ENCODE measurements at places on chromosomes 13 and 19.

DNA sequence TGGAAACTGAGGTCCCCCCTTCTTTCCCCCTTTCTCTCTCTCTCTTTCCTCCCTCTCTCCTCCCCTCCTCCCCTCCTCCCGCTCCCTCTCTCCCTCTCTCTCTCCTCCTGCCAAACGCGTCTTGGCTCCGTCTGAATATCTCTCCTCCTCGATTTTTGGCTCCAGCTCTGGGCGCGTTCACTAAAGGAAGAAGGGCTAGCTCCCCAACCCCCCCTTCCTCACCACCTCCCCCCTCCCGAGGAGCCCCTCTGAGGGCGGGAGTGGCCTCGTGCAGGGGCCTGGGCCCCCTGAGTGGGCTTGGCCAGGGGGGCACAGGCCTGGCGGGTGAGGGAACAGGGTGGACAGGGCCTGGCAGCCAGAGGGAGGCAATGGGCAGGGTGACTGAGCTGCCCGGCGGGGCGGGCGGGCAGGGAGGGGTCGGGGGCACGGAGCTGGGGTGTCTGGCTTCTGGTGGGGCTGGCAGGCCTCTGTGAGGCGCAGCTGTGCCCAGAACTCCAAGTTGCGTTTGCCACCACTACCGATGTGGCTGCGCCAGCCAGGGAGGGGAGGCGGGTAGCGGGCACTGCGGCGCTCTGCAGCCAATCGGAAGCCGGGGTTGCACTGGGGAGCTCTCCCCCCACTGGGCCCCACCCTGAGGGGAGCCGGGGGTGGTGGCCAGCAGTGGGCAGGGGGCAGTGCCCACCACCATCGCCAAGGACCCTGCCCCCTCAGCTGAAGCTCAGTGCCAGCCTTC, 7.1 kb downstream of the NFIX start:
- no peak for DNase-seq

DNA sequence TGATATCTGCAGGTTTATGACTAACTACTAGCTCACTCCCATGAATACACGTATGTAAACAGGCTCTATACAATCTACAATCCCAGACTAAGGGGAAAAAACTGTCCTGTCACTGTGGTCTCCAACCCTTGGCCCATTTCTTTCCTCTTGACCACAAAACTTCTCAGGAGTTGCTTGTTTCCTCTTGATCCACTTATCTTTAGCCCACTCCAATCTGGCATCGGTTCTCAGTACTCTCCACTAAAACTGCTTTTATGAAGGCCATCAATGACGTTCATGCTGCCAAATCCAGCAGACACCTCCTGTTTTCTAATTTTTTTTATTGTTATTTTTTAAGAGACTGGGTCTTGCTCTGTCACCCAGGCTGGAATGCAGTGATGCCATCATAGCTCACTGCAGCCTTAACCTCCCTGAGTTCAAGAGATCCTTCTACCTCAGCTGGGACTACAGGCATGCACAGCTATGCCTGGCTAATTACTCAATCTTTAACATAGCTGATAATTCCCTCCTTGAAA, 31.9 kb upstream of the USPL1 start:
- no peak for DNase-seq

GRCh38 chr13:80988391-80989151, 647.6 kb upstream of the SPRY2 start:
- no peak for DNase-seq

DNA sequence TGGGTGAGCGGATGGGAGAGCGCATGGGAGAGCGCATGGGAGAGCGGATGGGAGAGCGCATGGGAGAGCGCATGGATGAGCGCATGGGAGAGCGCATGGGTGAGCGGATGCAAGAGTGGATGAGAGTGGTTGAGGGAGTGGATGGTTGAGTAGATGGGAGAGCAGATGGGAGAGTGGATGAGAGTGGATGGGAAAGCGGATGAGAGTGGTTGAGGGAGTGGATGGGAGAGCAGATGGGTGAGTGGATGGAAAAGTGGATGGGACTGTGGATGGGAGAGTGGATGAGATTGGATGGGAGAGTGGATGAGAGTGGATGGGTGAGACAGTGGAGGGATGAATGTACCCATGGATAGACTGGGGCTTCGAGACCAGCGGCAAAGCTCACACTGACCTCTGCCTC, 8.6 kb upstream of the TEKTIP1 start:
- no peak for DNase-seq

GRCh38 chr19:35264268-35265125, 4.3 kb upstream of the USF2 start:
- no peak for DNase-seq

- no peak for DNase-seq
Observed at GRCh38 chr13:64538711-64539110, 2691.4 kb downstream of the PCDH9 start.

DNA sequence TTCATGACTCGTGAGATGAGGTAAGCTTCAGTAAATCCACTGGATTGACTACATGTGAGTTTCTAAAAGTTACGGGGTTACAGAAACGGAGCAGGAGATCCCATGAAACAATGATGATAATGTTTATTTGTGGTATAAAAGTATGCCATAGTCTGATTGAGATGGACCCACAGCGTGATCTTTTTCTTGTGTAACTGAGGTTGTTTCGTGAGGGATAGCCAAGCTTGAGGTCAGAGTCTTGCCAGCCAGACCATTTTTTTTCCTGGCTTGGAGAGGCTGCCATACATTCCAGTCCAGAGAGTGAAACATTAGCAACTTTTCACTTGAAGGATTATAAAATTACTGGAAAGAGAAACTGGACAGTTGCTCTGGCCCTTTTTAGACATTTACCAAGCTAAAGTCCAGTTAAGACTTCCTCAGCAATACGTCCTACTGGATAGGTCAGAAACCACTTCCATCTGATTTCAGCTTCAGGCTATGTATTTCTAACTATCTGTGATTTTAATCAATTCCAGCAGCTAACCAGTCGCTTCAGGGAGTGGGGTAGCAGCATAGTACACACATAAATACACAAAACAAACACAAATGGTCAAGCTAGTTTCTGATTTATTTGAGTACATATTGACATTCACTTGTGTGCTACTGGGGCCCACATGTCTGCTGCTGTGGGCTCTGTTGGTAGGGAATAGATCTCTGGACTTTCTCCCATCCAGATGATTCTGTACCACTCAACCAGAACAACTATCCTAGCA, 194.6 kb downstream of the POSTN start:
- no peak for DNase-seq

- DNase-seq: no peak
Observed at GRCh38 chr19:47805313-47805712, 962 bp upstream of the TPRX1 start.

- no peak for DNase-seq
Observed at GRCh38 chr13:75792526-75793187, 156.5 kb downstream of the LMO7 start.

GRCh38 chr13:43911278-43911677, 31.6 kb downstream of the LACC1 start:
- no peak for DNase-seq

DNA sequence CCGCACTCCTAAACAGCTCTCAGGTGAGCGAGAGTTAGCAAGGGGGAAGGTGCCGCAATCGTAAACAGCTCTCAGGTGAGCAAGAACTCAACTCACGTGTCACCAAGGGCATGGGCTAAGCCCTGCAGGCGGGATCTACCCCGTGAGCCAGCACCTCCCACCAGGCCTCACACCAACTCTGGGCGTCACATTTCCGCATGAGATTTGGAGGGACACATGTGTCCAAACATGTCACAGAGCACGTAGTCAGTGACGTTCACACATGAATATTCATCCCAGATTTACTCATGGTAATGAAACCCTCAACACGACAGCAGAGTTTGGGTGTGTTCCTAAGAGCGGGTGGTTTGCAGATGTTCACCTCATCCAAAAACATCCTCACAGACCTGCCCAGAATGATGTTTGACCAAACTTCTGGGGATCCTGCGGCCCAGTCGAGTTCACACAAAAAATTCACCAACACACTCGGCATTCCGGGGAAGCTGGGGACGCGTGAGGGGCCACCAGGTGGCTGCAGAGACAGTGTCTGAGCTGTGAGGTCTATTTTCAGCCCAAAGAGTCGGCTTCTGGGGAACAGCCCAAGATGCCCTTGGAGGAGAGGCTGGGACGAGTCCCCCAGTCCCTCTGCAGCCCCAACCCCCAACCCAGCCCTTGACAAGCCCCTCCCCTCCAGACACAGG, 19.6 kb downstream of the C2CD4C start:
- no peak for DNase-seq

DNA sequence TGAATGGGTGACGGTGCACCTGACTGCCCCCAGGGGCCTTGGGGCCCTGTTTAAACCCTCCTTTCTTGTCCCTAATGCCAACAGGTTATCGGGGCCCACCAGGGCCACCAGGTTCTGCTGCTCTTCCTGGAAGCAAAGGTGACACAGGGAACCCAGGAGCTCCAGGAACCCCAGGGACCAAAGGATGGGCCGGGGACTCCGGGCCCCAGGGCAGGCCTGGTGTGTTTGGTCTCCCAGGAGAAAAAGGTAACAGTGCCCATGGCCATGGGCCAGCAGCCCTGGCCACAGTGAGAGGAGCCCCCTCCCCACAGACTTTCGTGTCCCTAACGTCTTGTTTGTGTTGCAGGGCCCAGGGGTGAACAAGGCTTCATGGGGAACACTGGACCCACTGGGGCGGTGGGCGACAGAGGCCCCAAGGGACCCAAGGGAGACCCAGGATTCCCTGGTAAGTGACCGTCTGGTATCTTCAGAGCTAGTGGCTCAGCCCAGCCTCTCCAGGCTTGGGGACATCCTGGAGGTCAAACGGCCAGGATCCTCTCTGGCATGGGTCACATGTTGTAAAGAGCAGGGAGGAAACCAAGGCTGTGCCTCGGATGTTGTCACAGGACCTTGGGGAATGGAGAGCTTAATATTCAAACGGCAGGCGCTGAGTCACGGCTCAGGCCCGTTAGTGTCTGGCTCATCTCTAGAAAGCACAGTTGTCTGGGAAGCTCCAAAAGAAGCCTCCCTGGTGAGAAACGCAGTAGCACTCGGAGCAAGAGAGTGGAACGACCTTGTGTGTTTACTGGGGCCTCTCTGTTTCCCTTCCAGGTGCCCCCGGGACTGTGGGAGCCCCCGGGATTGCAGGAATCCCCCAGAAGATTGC, 58.3 kb downstream of the RAB20 start:
- DNase-seq: no peak

GRCh38 chr19:19568802-19569756, 31.0 kb downstream of the CILP2 start:
- DNase-seq: no peak

DNA sequence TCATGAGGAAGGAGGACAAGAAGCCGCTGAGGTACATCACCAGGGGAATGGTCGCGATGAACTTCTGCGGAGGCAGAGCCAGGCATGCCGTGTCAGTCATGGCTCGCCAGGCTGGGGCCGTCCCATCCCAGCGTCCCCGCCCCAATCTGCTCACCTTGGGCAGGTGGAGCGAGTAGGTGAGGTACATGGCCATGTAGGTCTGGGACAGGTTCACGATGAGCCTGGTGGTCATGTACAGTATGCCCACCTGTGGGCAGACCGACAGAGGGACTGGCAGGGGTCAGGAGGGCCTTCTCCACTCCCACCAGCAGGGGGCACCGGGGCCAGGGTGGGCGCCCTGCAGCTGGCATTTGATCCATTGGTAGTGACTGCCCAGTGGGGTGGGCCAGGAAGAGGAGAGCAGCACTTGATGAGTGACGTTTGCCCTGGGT, 8.3 kb downstream of the TEKTIP1 start:
- DNase-seq: no peak

- DNase-seq: no peak
Observed at GRCh38 chr13:75010941-75011340, 471.0 kb downstream of the TBC1D4 start.

- DNase-seq: no peak
Observed at GRCh38 chr19:15452111-15453047, 2.6 kb upstream of the WIZ start.

- no peak for DNase-seq
Observed at GRCh38 chr13:97574926-97575325, 141.0 kb downstream of the RAP2A start.

GRCh38 chr19:33114312-33114711, 17.6 kb upstream of the WDR88 start:
- no peak for DNase-seq

DNA sequence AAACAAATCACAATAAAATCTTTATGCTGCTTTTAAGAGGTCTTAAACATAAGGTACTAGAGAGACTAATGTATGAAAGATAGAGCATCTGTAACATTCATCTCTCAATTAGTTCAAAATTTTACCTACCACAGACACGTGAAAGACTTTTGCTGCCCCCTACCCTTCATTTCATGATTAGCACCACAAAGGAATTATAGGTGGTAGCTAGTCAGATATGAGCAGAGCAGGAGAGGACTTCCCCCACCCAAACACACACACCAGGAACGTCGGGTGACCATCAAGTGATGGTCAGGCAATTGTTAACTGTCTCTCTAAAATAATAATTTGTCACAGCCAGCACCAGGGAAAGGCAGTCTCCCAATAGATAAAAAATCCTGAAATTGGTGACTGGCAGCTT, 1531.7 kb upstream of the SPRY2 start:
- DNase-seq: no peak

DNA sequence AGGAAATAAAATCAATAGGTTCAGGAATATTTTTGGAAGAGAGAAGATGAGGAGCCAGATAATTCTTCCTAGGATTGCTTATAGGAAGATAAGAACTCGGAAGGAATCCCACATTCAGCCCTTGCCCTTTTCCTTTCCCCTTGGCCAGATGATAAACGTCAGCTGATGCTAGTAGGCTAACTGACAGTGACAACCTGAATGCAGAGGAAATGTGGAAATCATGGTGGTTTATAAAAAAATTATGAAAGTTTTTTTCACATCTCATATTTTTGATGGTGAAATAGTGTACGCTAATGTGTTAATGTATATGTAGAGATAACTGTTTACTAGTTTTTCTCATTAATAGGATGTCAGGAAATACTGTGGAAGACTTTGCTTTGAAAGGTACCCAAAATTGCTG, 56.9 kb downstream of the EDNRB start:
- no peak for DNase-seq

DNA sequence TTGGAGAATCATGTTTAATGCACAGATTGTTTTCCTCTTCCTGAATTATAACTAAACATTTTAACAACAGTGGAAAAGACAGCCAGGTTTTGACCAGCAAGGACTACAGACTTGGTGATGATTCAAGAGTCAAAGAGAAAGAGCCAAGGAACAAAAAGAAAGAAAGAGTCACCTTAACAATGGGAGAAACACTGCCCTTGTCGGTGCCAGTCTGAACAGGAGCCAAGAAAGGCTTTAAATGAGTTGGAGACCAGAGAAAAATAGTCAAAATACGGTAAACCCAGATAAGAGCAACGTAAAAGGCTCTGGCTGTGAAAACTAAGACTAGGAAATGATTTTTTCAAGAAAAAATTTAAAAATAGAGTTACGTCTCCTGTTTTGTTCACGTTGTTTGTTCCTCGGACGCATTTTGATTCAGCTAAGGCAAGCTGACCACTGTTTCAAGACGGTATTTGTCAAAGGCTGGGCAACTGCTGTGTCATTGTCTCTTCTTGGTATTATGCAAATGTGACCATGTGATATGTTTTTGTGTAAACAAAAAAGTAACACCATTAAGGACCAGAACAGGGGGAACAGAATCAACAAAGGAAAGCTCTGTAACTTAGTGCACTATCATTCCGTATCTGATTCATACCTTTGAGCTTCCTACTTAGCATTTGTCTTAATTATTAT, 634.5 kb downstream of the LIG4 start:
- no peak for DNase-seq

GRCh38 chr13:78137404-78138142, 218.9 kb upstream of the EDNRB start:
- peak; percentile 16 for DNase-seq
